Right kidney (tissue), 9 donors: ENCODE measurements at places on chromosomes 11 and 22.

GRCh38 chr11:120929090-120929489, 94.8 kb upstream of the TBCEL start:
- no peak for DNase-seq

DNA sequence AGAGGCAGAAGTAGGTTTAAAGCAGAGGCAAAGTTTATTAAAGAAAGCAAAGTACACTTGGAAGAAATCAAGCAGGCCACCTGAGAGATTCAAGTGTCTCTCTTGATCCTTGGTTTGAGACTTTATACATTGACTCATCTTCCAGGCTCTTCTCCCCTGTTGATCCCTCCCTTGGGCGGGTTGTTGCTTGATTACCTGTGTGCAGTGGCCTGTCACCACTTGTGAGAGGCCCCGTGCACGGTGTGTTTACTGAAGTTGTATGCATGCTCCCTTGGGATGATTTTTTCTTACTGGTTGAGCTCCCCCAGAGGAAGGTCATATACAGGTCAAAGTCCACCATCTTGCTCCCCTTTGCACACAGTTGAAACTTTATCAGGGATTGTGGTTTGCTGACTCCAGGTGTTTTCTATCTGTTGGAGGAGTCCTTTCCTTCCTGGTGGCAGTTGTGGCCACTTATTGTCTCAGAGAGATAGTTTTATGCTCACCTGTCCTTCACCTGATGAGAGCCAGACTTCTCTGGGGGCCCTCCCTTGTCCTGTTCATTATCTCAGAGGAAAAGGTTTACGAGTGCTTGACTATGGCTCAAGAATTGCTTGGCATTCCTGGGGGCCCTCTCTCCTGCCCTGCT, 16.3 kb upstream of the RBMXL2 start:
- no peak for DNase-seq

DNA sequence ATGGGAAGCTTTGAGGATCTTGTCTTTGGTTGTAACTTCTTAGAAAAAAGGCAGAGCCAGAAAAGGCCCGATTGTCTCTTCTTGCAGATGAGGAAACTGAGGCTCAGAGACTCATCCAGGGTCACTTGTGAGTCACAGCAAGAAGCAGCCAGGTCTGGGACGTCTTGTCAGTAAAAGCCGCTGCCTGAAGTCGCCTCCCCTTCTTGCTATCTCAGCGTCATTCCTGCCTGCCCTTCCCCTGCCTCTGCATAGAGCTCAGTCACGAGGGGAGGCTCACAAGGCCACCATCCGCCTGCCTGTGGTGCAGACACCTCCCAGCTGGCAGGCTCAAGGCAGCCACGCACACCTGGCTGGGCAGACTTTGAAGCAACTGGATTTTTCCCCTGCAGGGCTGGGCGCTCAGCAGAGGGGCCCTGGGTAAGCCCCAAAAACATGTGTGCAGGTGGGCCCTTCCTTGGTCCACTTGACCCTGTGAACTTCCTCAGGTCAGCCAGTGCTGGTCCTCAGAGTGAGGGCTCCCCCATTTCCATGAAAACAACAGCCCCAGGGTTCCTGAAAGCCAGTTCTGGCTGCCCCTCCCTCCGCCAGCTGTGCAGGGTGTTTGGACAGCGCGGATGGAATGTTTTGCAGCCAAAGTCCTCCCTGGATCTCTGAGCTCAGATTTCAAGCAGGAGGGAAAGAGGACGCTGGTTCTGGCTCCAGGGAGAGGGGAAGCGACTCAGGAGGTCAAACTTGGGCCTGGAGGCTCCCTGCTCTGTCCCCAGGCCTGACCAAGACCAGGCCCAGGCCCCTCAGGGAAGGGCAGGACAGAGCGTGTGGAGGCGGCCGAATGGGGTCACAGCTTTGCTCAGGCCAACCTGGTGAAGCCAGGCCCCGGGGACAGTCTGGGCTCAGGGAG, 6.0 kb upstream of the RAB3IL1 start:
- peak; percentile 80 for DNase-seq

DNA sequence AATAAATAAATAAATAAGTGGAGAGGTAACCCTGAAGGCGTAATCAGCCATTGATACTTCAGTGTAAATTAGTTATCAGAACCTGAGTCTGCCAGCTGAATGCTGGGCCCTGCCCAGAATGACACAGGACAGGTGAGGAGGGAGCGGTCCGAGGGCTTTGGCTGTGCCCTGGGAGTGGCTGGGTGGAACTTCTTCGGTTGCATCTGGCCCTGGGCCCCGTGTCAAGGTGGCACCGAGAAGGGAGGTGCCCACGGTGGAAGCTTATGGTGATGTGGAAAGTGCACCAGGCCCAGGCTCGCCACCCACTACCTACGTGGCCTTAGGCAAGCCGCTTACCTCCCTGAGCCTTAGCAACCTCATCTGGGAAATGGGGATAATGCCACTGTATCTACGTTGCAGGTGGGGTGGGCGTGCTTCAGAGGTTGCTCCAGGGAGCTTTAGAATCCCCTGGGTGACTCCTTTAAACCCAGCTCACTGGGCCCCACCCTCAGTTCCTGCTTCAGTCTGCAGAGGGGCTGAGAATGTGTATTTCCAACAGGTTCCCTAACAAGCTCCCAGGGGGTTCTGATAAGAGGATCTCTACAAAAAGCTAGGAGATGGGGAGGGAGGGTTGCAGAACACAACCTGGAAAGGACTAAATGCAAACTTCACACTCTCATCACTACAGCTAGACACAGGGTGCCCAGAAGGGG, 38.8 kb downstream of the TXN2 start:
- no peak for DNase-seq

- no peak for DNase-seq
Measured at GRCh38 chr11:23644443-23644842, 784.2 kb upstream of the CCDC179 start.

DNA sequence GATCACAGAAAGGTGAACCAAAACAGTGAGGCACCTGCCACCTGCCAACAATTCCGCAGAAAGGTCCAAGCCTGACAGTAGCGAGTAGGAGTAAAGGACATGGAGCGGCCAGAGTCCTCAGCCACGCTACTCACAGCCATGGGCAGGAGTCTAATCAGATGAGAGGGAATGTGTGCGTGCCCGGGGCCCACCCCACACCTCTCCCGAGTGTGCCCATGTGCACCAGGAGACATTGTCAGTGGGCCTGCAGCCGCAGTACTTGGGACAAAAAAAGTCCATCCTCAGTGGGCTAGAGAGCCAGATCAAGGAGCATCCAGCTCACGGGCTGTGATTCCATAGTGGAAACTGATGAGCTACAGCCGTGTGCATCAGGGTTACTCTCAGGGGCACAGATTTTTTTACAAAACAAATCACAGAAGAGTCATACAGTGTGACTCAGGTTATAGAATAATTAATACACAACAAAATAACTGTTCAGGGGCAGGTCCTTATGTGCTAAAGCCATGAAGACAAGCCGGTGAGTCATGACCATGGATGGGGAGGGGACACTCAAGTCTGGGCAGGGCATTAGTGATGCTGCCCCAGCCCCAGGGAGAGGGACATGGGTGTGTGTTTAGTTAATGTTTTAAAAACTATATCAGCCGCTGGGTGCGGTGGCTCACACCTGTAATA, 12.0 kb downstream of the SART1 start:
- DNase-seq, result no peak

- no peak for DNase-seq
Measured at GRCh38 chr11:72347691-72348090, 86.6 kb downstream of the CLPB start.

GRCh38 chr11:65919573-65920371, 546 bp downstream of the DRAP1 start:
- DNase-seq, result peak; percentile 56

GRCh38 chr22:32211011-32211410, 6.1 kb upstream of the RFPL2 start:
- DNase-seq, result no peak

DNA sequence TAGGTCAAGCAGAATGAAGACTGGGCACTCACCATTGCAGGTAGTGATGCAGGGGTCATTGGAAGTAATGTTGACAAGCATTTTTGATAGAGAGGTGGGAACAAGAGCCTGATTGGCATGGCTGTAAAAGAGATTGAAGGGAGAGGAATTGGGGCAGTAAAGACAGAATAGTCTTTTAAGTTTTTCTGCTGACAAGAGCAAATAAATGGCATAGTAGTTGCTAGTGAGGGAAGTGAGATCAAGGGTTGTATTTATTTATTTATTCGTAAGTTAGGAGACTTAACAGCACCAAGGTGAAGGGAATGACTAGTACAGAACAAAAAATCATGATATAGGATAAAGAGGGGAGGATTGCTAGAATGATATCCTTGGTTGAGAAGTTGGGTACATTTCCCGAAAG, 11.0 kb downstream of the SYT9 start:
- no peak for DNase-seq

- DNase-seq, result no peak
Measured at GRCh38 chr11:33695051-33695566, 5.5 kb downstream of the C11orf91 start.
